ENCODE measurements at places on chromosomes 5 and 9.

DNA sequence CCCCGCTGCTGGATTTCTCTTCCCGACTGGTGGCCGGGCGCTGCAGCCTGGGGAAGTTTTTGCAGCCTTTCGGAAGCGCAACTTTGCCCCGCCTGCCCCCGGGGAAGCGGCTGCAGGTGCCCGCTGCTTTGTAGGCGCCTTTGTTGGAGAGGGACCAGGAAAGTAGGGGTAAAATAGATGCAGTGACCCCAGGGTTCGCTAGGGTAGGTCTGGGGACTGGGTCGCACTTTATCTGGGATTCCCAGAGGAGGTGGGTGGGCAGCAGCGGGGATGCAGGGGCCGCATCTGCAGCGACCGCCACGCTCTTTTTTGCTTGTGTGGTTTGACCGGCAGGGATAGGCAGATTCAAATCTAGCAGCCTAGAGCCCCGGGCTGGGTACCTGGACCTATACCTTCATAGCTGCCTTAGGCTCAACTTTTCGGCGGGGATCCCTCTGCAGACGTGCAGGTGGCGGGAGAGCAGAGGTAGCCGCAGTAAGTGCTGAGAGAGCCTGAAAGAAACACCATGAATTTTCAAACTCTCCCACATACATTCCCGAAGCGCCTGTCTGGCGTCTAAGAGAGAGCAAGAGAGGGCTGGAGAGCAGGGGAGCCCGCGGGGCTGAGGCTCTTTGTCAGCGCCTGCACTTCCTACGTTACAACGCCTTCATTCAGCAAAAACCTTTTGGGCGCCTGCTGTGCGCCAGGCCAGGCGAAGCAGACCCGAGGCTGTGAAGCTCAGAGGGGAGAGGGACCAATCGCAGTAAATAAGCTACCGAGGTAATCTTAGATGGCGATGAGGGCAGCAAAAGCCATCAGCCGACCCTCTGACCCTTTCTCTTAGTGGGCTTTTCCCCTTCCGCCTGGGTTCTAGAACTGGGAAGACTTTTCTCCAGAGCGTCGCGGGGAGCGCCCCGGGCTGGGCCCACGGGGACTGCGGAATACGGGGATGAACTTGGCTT lies 642 bp downstream of the SV2C start:
- DNase-seq: no peak

GRCh38 chr9:36597412-36598178 lies 24.9 kb downstream of the MELK start:
- DNase-seq: no peak

DNA sequence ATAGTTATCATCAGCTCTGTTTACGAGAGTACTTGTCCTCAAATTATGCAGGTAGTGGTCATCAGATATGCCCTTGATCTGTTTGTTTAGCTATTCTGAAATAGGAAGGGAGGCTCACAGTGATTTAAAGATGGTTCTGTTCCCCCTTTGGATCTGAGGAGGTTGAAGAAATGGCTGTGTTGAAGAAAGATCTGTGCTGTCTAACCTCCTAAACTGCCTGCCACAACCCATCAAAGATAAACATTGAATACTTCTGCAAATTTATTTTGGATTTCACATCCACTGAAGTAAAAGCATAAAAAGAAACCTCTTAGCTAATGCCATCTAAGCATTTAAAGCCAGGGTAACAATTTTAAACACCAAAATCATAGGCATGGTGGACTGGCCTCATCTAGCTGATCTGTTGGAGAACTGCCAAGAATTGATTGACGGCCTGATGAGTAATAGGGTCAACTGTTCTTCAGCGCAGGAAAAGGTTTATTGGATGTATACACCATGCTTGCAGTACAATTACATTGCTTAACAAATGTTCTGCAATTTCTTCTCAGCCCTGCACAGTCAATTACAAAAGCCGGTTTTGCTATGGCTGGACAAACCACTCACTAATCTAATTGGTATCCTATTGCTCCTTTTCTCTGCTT lies 97.6 kb downstream of the SEMA6A start:
- DNase-seq: no peak

DNA sequence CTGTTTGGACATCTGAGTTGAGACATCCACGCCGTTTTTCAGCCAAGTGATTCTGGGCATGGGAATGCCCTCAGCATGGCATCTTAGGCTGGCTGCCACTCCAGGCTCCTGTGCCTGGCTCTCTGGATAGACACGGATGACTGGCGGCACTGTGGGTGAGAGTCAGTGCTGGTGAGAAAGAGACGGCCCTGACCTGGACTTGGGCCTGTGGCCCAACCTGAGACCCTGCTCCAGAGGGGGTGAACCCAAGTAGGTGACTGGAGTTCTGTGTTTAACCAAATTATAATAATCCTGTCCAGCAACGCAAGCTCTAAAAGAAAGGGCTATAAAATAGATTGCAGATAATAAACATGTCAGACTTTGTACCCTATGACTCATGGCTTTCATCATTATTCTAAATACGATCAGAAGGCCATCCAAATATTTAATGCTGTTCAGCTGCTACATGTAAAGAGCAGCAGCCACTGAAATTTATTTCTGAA lies 173.9 kb downstream of the HSPA4 start:
- no peak for DNase-seq
